ENCODE measurements at places on chromosomes 7 and 10.

GRCh38 chr7:33128631-33128989 lies 754 bp upstream of the BBS9 start:
- no peak for DNase-seq

- DNase-seq = peak; percentile 89
These were observed 12.0 kb upstream of the KLHL7 start for GRCh38 chr7:23093546-23093945.

DNA sequence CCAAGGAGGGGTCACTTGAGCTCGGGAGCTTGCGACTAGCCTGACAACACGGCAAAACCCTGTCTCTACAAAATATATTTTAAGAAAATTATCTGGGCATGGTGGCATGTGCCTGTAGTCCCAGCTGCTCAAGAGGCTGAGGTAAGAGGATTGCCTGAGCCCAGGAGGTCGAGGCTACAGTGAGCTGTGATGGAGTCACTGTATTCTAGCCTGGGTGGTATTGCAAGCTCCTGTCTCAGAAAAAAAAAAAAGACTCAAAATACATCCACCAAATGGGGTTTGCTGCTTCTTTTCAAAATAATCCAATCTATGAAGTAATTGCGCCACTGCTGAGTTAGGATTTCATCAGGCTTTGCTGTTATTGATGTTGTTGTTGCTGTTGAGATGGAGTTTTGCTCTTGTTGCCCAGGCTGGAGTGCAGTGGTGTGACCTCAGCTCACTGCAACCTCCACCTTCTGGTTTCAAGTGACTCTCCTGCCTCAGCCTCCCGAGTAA lies 11.1 kb upstream of the VIM start:
- no peak for DNase-seq

DNA sequence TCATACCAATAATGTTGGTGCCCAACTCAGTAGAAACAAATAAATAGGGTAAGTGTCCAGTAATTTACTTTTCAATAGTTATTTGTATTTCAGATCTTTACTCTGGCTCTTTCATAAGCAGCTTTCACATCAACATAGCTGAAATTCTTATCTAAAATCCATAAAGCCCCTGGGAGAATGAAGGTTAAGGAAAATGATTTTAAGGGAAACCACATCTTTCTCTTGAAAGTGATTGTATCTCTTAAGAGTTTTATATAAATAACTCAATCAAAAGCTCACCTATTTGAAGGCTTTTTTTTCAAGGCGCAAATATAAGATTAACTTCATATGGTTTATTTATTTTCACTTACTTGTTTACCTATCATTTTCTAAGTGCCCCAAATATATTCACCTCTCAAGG lies 324.4 kb downstream of the HGF start:
- no peak for DNase-seq

DNA sequence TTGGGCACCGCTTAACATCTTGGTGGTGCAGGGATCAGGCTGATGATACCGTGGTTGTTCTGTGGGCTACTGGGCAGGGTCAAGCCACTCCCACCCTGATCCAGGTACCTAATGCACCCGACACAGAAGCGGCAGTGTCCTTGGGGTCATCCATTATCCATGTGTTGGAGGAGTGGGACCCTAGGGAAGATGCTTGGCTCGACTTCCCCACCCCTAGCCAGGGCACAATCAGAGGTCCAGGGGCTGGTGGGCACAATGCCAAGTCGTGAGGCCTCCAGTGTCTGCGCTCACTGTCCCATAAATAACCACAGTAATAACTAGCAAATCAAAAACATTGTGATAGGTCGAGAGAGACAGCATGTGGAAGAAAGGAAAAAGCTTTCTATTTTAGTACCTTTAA lies 37.7 kb downstream of the HTRA1 start:
- no peak for DNase-seq

GRCh38 chr7:1755783-1756625 lies 85.9 kb downstream of the ELFN1 start:
- no peak for DNase-seq

DNA sequence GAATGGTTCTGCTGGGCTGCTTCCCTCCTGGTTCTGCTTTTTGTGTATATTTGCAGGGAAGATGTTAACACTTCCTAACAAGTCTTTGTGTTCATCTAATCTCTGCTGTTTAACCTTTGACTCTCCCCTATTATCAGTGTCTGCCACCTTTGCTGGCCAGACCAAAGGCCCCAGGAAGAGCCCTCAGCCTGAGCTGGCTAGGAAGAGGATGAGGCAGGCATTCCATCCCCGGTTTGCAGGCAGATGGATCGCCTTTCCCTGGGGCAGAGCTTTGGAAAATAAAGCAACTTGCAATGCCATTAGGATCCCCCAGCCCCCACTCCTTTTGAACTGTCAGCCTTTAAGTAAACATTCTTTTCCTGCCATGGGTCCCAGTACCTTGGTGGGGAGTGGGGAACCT lies 19.0 kb downstream of the DPCD start:
- DNase-seq = no peak

GRCh38 chr7:94655126-94655847 lies 646 bp downstream of the SGCE start:
- peak; percentile 40 for DNase-seq

DNA sequence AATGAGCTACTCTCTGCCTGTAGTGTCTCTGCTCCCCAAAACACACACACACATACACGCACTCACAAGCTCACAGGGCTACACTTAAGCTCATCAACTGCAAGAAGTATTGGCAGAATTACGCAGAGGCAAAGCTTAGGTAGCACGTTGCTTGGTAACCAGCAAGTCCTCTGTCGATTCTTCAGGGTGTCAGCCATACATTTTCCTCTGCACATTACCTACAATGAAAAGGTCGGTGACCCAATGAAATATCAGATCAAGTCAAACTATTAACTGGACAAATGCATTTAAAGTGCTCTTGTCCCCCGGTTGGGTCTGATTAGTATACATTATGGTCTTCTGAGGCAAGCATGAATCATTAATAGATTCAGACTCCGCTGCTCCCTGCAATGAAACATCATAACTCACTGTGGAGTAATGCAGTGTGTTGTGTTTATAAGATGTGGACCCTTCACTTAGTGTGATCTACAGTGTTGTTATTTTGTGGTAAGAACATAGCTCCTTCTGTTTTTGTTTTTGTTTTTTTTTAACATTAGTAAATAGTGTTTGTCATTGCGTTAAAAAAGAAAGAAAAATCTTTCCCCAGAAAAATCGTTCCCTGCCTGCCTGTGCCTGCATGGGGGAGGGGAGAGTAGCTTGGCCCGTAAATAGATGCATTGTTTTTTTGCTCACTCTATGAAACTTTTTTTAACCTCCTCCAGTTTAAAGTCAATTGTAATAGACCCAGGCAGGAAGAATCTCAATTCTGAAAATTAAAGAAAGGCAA lies 325.5 kb downstream of the SFMBT2 start:
- no peak for DNase-seq

- no peak for DNase-seq
These were observed 50.0 kb upstream of the PDK4 start for GRCh38 chr7:95646350-95646749.

DNA sequence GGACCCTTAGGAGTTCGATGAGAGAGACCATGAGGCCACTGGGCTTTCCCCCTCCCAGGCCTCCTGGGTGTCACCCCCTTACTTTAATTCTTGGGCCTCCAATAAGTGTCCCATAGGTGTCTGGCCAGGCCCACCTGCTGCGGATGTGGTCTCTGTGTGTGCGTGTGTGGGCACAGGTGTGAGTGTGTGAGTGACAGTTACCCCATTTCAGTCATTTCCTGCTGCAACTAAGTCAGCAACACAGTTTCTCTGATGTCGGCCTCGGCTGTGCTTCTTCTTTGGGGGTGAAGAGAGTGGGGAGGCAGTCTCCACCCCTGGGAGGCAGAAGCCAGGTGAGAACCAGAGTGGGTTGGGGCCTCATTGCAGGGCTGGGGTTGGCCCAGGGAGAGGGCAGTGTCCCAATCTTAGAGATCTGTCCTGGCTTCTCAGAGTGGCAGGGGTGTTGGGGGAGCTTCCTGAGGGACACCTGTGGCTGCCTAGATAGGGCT lies 1.5 kb downstream of the PVRIG start:
- DNase-seq = no peak

DNA sequence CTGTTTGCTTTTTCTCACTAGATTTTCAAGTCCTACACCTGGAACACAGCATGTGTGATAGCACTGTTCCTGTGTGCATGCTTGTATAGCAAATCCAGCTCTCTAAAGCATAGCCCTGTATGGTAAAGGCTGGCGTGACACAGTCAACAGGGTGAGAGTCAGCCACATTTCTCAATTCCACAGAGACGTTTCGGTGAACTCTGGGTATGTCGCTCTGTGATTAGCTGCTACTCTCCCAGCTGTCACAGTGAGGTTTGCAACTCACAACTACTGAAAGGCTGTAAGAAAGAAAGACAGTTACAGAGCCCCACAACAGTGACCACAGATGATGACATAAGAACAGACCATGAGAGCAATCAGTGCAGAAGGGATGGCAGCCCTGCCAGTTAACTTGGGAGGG lies 170.6 kb upstream of the IMMP2L start:
- no peak for DNase-seq

GRCh38 chr7:101521430-101521925 lies 107.6 kb downstream of the MYL10 start:
- no peak for DNase-seq

GRCh38 chr7:5077740-5078139 lies 32.1 kb downstream of the RBAK start:
- no peak for DNase-seq

DNA sequence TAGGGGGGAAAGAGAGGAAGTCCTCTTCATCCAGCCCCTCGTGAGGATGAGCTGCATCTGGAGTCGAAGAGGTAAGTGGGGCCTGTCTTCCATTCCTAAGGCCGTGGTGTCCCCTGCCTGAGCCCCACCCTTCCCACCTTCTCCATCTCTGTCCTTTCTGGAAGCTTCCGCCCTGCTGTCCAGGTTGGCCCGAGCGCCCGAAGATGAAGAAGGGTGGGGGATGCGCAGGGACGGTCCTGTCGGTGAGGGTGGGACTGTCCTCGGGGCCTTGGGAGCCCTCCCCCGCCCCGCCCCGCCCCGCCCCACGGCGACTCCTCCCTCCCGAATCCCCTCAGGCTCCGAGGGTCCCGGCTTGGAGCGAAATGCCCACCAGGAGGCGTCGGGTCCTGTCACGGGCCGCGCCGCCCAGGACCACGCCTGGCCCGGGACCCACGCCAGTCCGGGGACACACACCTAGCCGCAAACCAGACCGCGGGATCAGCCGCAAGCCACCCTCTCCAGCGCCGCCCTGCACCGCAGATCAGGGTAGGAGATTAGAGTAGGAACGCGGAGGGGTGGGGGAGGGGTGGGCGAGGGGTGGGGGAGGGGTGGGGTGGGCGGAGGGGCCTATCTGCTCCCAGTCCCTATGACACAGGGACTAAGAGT lies 15.3 kb downstream of the GPRIN2 start:
- no peak for DNase-seq

DNA sequence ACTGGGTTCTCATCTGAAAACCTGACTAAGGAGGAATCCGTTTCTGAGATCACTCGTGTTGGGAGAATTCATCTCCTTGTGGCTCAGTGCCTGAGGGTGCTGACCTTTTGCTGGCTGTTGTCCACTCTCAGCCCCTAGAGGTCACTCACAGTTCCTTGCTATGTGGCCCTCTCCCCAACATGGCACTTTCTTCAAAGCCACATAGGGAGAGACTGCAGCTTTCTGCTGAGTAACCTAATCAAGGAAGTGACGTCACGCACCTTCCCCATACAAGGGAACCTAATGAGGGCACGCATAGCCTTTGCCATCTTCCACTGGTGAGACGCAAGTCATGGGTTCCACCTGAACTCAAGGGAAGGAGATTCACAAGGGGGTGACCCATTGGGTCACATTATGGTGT lies 23.2 kb downstream of the STEAP1B start:
- no peak for DNase-seq

DNA sequence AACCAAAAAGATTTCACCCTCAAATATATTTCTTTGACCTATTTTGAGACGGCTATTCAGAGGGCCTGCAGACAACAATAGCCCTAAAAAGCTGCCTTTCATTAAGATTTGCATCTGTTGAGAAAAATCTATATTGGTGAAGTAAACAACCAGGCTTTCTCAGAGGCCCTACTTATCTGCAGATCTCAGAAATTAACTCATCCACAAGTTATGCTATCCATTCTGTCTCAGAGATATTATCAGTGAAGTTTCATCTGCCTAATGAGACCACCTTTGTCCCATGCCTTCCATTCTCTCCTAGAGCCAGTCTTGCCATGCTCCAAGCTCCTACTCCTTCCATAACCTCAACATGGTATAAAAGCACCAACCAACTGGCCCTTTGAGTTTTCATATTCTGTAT lies 130.3 kb downstream of the CACNA2D1 start:
- DNase-seq = no peak

DNA sequence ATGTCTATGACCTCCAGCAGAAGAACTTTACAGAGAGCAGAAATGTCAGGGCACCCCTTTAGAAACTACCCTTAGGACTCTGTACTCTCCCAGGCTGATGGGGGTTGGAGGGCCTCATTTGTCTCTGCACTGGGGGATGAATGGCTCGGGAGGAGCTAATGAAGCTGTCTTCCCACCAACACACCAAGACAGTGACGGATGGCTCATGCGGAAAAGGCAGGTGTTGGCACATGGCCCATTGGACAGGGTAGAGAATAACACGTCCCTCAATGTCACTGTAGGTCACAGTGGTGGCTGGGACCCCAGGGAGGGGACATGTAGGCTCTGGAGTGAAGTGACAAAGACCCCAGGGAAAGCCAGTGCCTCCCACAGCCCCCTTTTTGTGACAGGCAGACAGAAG lies 64.0 kb upstream of the PCBD1 start:
- DNase-seq = no peak

DNA sequence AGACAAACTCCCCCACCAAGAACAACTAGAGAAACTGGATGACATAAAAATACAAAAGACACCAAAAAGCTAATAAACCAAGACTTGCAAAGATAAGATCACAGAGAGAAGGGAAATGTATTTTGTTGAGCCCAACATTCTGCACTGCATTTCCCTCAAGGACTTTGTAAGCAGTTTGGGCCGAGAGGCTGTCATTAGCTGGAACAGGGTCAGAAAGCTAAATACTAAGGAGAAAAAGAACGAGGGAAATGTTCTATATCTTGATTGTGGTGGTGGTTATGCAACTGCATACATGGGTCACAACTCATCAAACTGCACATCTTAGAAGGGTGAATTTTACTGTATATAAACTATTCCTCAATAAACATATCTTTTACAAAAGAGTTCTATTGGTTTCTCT lies 315.0 kb downstream of the IPMK start:
- DNase-seq = no peak

GRCh38 chr10:89887830-89888229 lies 186.4 kb downstream of the KIF20B start:
- no peak for DNase-seq

DNA sequence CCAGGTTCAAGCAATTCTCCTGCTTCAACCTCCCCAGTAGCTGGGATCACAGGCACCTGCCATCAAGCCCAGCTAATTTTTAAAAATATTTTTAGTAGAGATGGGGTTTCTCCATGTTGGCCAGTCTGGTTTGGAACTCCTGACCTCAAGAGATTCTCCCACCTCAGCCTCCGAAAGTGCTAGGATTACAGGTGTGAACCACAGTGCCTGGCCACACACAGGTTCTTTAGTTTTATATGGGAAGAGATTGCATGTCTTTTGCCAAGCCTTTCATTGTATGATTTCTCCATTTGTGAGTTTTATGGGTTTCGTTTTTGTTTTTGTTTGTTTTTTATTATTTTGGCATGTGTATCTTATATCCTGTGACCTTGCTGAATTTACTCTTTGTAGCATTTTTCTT lies 40.9 kb downstream of the C1GALT1 start:
- DNase-seq = no peak

- no peak for DNase-seq
These were observed 49.7 kb downstream of the CPEB3 start for GRCh38 chr10:92241158-92241500.
